Activated T-helper 2 cell treated with anti-CD3 and anti-CD28 coated beads, Interferon-gamma antibody, Interleukin-2, Interleukin-4, amounts not matched to agents 10 μg/mL and 5 μg/mL and 100 μg/mL, durations not matched to agents 14 hours and 24 hours and 36 hours (primary cell): ENCODE measurements at places on chromosomes 4 and X.

GRCh38 chr4:185165605-185166063 lies 22.6 kb downstream of the SLC25A4 start:
- no peak for DNase-seq

GRCh38 chr4:155587766-155588165 lies 78.9 kb upstream of the GUCY1A1 start:
- no peak for DNase-seq

DNA sequence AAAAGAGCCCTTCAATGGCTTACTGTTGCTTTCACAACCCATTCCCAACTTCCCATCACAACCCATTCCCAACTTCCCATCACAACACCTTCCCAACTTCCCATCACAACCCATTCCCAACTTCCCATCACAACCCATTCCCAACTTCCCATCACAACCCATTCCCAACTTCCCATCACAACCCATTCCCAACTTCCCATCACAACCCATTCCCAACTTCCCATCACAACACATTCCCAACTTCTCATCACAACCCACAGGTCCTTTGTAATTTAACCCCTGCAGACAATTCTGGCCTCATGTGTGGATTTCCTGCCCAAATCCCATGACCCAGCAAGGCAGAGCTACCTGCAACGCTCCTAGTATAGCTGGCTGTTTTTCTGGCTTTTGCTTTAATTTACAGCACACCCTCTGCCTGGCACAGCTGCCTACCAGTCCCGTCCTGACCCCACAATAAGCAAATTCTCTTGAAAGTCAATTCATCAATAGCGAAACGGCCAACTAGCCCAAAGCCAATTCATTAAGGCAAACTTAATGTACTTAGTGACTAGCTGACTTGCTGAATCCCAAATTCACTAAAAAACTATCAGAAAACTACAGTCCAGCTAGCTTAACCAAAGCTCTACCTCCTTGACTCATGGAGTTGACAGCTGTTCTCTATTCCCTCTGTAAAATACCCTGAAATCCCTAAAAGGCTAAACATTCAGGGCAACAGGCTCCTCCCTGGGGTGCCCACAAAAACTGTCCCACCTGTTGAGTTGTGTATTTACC lies 75.6 kb downstream of the AFAP1 start:
- no peak for DNase-seq

- no peak for DNase-seq
Observed at GRCh38 chr4:156408749-156409148, 455.1 kb upstream of the CTSO start.

GRCh38 chr4:64271601-64272081 lies 137.6 kb downstream of the TECRL start:
- no peak for DNase-seq

DNA sequence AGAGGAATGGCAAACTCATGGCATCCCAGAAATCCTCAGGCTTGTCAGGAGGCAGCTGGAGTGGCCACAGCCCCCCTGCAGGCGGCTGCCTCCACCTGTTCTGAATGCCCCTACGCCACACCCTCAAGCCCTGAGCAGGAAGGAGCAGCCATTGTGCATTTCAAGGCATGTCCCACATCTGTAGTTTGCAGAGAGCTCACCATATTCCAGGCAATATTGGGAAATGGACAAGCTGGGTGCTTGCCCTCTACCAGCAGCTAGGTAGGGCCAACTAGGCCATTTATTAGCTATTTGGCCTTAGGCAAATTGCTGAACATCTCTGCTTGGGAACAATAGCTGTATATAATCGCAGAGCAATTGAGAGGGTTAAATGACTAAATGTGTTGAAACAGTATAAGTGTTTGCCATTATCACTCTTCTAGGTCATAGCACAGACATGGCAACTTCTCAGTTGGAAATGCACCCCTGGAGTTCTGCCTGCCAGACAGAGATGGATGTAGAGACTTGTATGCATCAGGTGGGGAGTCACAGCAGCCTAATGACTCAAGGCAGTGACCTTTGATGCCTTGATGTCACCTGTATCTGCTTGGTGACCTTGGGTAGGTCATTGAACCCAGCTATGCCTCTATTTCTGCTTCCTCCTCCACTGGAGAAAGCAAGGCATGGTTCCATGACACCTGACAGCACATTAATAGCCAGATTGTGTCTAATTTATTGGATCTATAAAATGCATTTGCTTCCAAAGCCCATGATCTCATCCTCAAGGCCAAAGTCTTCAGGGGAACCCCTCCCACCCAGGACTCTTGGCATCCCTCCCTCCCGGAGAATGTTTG lies 52.8 kb downstream of the FHDC1 start:
- DNase-seq: no peak

- DNase-seq: no peak
Observed at GRCh38 chrX:78838709-78839108, 91.2 kb downstream of the LPAR4 start.

- DNase-seq: no peak
Observed at GRCh38 chrX:19855700-19856381, 31.6 kb downstream of the SH3KBP1 start.

DNA sequence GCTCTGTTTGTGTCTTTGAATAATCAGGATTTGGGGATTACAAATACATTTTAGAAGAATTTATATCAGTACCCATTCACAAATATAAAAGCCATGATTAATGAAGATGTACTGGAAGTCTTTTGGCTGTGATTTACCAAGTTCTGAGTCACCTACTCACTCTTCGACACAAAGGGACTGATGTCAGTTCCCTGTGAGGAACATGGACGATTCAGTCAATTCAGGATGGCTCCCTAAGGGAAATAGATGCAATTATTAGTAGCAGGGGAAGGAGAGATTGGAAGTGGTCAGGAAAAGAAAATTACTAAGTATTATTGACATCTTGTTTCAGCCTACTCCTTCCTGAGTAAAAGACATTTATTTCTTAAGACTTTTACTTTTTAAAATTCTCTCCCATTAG lies 550.7 kb upstream of the SLIT2 start:
- DNase-seq: no peak

- DNase-seq: no peak
Observed at GRCh38 chr4:152117520-152117919, 356.7 kb upstream of the GATB start.
